NCI-H748 treated with DMSO at 0.1 percent for 48 hours (cell line): ENCODE measurements at places on chromosomes 12 and 14.
A peak's percentile ranks its signal among the peaks of the same experiment; 100 is the strongest.

DNA sequence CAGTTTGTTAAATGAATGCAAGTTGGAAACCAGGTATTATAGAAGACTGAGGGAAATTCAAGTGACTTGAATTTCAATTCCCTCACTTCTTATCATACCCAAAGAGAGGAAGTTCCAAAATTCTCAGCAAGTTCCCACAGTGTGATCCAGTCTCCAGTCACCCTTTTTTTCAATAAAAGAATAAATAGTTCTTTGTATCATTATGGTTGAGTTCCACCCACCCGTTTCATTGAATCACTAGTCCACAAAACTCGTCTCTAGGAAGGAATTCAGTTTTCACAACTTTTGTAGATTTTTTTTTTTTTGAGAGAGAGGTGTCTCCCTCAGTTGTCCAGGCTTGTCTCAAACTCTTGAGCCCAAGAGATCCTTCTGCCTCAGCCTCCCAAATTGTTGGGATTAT lies 1.6 kb upstream of the TMEM30B start:
- no peak for DNase-seq

DNA sequence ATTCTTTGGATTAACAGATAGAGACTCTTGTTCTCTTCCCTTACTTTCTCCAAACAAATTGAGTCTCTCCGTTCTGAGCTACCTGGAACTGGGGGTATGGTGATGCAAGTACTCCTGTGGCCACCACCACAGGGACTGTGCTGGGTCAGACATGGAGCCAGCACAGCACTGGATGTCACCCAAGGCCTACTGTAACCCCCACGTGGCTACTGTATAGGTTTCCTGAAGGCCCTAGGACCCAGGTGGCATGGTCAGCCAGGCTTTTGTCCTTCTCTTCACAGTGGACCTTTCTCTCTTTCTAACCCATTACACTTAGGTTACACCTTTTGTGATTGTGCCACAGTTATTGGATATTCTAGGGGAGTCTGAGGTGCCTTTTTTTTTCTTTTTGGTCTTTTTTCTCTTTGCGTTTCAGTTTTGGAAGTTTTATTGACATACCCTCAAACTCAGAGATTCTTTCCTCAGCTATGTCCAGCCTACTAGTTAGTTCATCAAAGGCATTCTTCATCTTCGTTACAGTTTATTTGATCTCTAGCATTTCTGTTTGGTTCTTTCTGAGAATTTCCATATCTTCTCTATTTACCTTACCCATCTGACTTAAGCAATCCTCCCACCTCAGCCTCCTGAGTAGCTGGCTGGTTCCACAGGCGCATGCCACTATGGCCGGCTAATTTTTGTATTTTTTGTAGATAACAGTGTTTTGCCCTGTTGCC lies 6.0 kb upstream of the KLHDC2 start:
- no peak for DNase-seq

DNA sequence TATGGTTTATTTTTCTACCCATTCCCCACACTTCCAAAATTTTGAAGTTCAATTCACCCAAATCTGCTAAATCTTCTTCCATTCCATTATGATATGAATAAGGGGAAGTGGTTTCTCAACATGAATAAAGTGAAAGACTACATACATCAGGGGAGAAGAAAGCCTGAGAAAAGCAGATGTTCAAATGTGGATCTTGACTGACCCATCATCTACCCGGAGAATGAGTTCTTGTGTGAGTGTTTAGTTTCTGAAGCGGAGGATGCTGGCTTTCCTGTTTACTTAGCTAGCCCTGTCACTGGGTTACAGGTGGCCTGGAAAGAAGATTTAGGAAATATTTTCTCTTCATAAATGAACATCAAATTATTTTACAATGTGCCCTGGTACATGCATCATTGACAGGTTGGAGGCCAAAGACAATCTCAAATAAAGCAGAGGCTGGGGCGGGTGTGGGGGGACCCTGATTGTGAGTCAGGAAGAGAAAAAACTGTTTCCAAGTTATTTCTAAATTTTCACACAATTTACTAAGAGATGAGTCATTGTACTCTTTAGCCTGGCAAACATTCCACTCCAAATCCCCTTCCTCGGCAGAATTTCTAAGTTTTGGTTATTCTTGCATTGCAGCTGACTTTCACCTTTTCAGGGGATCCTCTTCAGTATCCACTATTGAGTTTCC lies 135.6 kb downstream of the SLC25A21 start:
- no peak for DNase-seq

DNA sequence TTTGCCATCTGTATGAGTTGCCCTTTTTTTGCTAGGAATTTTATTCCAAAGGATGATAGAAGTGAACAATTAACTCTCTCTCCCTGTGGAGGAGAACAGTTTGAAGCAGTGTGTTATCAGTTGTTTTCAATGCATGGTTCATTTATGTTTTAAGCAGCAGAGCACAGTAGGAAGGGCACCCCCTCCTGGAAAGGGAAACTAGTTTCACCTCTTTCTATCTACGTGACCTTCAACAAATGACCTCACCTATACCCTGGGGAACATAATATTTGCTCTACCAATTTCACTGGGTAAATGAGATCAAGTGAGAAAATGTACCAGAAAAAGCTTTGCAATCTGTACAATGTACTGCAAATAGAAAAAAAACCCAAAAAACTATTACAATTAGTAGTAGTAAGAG lies 5.4 kb upstream of the DCP1B start:
- DNase-seq = no peak

DNA sequence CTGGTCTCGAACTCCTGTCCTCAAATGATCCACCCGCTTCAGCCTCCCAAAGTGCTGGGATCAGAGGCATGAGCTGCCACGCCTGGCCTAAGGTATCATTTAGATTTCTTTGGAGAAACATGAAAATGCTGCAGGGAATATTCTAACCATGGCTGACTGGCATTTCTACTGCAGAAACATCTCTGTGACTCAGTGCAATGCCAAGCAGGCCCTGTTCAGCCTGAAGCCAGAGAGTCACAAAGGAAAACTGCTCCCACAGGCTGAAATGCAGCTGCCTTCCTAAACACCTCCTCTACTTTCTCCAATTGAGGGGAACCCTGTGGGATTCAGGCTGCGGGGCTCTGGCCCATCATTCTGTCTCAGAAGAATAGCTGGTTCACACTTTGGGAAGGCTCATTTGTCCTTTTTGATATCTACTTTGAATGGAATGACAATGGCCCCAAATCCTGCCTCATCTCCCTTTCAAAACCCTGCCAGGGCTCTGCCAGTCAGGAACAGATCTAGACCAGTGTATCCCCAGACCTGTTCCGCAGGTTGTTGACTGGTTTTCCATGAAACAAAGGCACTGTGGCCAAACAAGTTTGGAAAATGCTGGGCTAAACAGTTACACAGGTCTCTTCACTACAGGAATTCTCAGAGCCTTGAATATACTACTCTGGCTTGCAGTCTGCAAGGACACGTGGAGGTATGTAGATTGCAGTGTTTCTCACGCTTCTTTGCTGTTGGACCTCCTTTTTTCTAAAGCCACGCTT lies 7.8 kb downstream of the C12orf43 start:
- DNase-seq = no peak

GRCh38 chr12:82877963-82878362 lies 191.3 kb downstream of the TMTC2 start:
- DNase-seq = no peak

DNA sequence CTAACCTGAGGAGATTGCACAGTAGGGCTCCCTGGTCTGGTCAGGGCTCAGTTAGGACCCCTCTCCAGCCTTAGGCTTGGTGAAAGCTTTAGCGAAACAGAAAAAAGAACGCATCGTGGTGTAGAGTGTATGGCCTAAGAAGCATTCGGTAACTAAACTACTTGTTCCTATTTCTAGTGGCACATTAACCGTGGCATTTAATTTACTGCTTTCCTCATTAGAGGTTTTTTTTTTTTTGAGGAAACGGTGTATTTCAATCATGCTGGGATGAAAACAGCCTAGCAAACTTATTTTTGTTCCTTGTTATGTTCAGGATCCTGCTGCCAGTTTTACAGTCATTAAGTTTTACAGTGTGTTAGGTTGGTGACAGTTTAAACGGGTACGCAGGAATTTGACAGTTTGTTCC lies 518 bp upstream of the OSBPL8 start:
- DNase-seq = no peak

DNA sequence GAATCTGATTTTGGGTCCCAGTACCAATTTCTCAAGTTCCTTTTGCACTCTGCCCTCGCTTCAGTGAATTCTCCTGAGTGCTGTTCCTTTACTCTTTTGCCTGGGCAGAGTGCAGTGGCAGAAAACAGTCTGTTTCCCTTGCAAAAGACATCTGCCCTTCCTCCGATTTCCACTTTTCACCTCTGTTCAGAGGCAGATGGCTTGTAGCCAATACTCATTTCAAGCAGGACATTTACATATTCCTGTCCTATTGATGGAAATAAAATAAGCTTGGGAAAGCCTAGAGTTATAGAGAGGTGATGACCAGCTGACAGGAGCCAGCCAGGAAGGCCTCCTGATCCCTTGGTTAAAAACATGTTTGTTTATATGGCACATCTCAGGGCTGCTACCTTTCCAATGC lies 111.0 kb downstream of the SLC8A3 start:
- DNase-seq = no peak

GRCh38 chr12:47238669-47239114 lies 158.9 kb upstream of the AMIGO2 start:
- DNase-seq = no peak

GRCh38 chr12:119195256-119195655 lies 16.5 kb downstream of the HSPB8 start:
- no peak for DNase-seq

DNA sequence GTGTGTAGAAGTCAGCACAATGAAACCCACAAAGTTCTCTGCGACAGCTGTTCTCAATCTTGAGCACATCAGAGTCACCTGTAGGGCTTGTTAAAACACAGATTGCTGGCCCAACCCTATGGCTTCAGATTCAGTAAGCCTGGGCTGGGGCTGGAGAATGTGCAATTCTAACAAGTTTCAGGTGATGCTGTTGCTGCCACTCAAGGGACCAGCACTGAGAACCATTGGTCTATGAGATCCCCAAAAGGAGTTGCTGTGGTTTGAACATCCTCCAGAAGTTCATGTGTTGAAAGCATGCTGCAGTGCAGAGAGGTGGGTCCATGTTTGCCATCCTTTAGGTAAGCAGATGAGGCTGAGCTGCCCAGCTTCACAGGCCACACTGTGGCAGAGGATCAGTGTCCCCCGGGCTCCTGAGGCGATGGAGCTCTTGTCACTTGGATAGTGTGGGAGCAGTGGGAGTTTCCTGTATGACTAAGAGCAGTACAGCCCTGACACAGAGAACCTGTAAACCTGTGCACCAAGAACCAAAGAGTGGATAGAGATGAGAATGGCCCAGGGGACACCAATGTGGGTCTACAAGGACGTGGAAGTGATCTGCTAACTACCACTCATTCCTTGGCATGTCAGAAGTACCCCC lies 8.0 kb upstream of the RTRAF start:
- no peak for DNase-seq

GRCh38 chr14:84084056-84084630 lies 1445.8 kb upstream of the FLRT2 start:
- no peak for DNase-seq

- DNase-seq = peak; percentile 39
Measured at GRCh38 chr12:121209624-121210572, at the start of gene P2RX4. TSS of gene P2RX4 (plus strand) at chr12:121210129. CDS start at chr12:121210165, 36 bp downstream.

- DNase-seq = no peak
Measured at GRCh38 chr12:109497675-109498074, 20.2 kb downstream of the UBE3B start.

DNA sequence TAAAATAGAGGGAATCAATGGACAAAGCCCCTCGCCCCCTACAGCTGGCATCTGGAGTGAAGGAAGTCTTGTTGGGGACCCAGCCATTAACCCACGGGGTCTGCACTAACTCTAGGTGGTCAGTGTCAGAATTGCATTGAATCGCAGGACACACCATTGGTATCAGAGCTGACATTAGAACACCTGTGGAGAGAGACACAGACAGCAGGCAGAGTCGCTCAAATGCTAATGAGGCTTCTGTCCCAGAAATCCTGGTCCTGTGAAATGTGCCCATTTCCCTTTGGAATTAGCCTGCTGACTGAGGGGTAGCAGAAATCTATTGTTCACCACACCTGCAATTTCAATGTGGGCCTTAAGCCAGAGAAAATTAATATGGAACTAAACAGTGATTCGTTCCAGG lies 33.0 kb downstream of the TMEM132D start:
- no peak for DNase-seq

DNA sequence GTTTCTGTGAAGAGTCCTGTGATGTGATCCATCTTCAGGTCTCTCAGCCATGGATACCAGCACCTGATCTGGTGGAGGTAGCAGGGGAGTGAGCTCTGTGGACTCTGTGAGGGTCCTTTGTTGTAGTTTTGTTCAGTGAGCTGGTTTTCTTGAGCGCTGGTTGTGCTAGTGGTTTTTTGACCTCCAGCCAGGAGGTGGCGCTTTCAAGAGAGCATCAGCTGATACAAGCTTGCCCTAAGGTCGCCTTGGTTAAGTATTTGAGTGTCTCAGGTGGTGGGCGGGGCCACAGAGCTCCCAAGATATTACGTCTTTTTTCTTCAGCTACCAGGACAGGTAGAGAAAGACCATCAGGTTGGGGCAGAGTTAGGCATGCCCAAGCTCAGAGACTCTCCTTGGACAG lies 139.7 kb downstream of the TTLL5 start:
- no peak for DNase-seq

GRCh38 chr12:522692-523378 lies 63.1 kb downstream of the B4GALNT3 start:
- no peak for DNase-seq

- peak; percentile 64 for DNase-seq
Measured at GRCh38 chr12:114662512-114663177, 21.3 kb downstream of the TBX3 start.

DNA sequence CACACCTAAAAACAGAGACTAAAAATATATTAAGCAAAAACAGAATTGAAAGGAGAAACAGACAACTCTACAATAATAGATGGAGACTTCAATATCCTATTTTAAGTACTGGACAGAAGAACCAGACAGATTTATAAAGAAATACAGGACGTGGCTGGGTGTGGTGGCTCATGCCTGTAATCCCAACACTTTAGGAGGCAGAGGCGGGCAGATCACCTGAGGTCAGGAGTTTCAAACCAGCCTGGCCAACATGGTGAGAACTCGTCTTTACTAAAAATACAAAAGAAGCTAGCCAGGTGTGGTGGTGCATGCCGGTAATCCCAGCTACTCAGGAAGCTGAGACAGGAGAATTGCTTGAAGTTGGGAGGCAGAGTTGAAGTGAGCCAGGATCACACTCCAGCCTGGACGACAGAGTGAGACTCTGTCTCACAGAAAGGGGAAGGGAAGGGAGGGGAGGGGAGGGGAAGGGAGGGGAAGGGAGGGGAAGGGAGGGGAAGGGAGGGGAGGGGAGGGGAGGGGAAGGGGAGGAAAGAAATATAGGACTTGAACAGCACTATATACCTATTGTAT lies 53.0 kb downstream of the CDK17 start:
- no peak for DNase-seq

- no peak for DNase-seq
Measured at GRCh38 chr12:80692114-80692513, 15.3 kb upstream of the MYF6 start.

- DNase-seq = no peak
Measured at GRCh38 chr14:71362282-71362681, 455.0 kb downstream of the PCNX1 start.

DNA sequence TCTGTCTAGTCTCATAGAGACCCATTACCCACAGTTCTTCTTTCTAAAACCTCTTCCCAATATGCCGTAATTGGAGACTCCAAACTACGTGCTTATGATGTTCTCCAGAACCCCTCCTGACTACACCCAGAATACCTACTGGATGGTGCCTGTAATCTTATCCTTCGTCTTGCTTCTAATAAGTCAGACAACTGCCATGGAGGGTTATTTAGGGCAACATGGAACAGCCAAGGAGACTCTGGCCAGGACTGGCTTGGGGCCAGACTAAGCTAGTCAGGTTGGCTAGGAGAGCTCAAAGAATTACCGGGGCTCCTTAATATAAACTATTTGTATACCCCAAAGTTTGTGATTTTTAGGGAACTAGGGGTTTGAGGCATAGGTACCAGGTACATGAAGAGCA lies 6.8 kb downstream of the PFKM start:
- DNase-seq = no peak
